ENCODE measurements at places on chromosomes 1 and 21.

DNA sequence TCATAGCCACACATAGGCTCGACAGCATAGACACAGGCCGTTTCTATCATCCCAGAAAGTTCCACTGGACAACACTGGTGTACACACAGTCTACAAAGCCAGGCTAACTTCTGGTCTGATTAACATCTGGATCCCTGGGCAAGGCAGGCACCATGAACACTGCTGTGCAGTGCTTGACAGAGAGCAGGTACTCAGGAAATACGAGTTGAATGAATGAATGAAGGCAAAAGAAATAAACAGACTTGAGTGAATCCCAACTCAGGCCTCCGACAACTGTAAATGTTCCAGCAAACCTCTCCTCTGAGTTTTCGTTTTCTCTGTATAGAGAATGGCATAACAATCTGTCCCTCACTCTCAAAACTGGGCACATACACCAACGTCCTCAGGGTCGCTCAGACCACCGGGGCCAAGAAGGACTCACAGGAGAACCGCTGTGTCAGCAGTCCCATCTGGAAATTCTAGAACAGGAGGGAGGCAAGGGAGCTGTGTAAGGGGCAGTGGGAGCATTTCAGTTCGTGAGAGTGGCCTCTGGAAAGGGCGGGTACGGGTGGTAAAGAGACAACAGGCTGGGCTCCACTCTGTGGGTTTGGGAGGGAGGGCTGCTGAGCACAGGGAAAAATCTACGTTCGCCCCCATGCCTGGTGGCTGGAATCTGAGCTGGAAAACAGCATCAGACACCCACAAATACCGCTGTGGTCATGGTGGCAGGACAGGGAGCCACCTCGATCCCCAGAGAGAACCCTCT lies 15.1 kb upstream of the ECE1 start:
- DNase-seq: no peak

GRCh38 chr1:63871463-63871862 lies 97.6 kb downstream of the ROR1 start:
- DNase-seq: no peak

- no peak for DNase-seq
These were observed 45.0 kb downstream of the NSL1 start for GRCh38 chr1:212746546-212746945.

DNA sequence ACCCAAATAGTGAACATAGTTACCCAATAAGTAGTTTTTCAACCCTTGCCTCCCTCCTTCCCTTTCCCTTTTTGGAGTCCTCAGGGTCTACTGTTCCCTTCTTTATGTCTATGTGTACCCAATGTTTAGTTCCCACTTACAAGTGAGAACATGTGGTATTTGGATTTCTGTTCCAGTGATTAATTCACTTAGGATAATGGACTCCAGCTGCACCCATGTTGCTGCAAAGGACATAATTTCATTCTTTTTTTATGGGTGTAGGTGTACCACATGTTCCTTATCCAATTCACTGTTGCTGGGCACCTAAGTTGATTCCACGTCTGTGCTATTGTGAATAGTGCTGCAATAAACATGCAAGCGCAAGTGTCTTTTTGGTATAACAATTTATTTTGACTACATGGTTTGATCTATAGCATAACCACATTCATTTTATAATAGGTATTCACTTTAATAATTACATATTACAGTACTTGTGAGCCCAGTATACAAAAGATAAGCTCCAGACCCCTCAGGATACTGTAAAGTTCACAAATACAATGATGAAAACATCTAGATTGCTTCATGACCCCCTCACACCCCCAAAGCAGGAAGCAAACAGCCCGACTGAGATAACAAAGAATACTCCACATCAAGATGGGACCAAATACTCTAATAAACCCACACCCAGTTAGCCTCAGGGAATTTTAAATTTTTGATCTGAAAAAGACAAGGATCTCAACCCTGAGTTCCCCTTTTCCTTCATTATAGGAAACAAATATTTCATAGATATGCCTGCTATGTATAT lies 45.3 kb downstream of the PUM1 start:
- no peak for DNase-seq

GRCh38 chr1:209850342-209850979 lies 22.7 kb downstream of the UTP25 start:
- no peak for DNase-seq

DNA sequence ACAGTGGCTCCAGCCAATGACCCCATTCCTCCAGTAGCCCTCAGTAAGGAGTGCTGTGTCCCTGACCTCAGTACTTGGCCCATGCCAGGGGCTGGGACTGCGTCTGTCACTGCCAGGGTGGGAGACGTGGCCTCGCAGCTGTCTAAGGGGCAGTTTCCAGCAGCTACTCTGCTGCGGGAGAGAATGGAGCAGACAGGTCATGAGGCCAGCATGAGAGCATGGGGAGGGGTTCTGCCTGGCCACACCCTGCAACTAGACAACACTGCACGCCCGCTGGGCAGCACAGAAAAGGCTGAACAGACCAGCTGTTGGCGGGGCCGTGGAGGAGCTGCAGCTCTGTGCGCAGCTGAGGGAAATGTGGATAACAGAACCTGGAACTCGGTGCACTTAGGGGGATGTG lies 91.6 kb upstream of the COL6A1 start:
- no peak for DNase-seq

GRCh38 chr1:204041803-204042505 lies 31.0 kb upstream of the SOX13 start:
- no peak for DNase-seq

- DNase-seq: no peak
These were observed 789.3 kb downstream of the USP25 start for GRCh38 chr21:16519036-16519435.

DNA sequence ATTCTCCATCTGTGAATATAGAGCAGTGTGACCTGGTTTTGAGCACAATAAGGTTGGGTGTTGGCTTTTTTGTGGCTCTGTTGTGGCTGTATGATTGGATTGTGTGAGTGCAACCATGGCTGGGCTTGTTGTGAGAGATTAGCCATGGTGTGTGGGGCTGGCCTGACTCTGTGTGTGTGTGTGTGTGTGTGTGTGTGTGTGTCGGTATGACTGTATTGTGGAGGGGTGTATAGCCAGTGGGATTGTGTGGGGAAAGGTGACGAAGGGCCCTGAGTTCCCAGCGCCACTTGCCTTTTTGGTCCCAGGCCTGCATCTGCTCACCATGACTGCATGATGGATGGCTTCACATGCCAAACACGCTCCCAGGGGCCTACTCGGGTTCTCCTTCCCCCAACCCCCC lies 5.9 kb upstream of the SLC6A9 start:
- DNase-seq: no peak

GRCh38 chr1:26945728-26946127 lies 14.5 kb downstream of the KDF1 start:
- no peak for DNase-seq
